ENCODE measurements at places on chromosomes 16 and 17.
A peak's percentile ranks its signal among the peaks of the same experiment; 100 is the strongest.

DNA sequence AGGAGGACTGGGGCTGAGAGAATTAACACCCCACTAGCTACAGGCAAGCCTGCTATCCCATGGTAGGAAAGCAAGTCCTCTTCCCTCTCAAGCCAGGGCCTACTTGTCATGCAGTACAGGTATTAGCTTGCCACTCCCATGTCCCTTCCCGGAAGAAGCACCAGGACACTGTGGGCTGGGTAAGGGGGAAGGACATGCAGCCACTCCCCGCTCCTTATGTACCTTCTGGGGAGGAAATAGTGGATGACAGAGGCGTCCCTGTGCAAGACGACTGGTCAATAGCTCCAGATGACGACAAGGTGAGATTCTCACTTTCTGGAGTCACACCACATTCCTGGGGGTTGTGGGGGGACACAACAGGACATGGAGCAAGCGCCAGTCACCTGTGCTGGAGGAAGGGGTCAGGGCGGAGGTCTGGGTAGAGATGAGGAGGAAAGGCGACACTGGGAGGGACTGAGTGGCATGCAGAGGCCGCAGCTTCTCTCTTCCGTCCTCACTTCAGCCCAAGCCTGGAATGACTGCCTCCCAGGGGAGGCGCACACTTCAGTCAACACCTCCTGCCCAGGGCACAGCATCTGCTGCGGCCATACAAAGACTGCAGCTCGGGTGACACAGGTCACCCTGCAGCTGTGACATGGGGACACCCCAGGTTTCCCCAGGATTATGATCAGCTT lies 15.1 kb upstream of the FOXJ1 start:
- no peak for DNase-seq

- no peak for DNase-seq
Observed at GRCh38 chr16:62933929-62934328, 897.7 kb upstream of the CDH8 start.

GRCh38 chr16:65763640-65764305 lies 602.7 kb upstream of the CDH5 start:
- no peak for DNase-seq

- no peak for DNase-seq
Observed at GRCh38 chr17:68957944-68958343, 2.8 kb upstream of the ABCA8 start.

DNA sequence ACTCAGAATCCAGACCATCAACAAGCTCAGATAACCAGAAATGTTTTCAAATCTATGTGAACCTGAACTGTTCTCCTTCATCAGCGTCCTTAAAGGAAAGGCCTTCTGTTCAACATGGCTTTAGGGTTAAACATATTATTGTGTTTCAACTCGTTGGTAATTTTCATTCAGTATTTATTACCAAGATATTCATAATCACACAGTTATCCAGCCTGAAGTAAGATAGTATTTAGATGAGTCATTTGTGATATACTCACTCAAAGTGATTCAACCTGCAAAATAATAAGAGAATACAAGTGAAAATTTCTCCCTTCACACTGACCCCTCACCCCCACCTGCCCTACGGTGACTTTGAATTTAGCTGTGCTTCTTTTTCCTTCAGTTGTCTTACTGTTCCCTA lies 3.0 kb downstream of the CYLD start:
- DNase-seq = no peak

DNA sequence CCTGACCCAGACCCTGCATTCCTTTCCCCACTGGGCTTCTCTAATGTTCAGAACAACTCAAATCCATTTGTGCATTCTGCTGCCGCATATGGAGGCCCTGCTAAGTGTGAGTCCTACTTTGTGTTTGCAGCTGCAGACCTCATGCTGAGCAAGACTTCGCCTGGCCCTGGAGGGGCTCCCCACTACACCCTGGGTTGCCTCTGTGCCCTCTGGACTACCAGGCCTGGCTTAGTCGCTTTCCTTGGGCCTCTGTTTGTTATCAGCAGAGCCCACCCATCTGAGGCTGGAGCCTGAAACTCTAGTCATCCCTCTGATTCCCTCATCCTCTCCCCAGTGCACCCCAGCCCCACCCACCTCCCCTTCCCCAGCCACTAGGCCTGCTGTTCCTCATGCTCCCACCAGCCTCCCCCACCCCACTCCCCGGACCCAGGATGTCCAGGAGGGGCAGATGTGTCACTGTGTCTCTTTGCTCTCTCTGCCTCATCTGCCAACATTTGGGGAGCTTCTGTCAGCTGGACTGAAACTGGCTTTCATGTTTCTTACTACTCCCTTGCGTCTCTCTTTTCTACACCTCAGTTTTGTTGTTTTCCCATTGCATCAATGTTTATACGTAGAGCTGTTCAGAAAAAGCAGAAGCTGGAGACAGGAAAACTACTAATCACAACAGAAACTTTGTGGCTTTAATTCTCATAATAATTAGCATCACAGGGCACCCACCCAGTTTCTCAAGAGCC lies 17.9 kb upstream of the CD300E start:
- DNase-seq = no peak

GRCh38 chr17:64022611-64023063 lies 2.2 kb upstream of the ICAM2 start:
- DNase-seq = peak; percentile 49
